ENCODE measurements at places on chromosomes 1 and 21.

- H3K4me1 ChIP-seq: peaks cover 90% of the 10 kb centered on the region
- H3K27ac ChIP-seq: peak overlapping the region; percentile 88
- peaks cover 3% of the 10 kb centered on the region for H3K27me3 ChIP-seq
- H3K36me3 ChIP-seq: peaks cover 58% of the 10 kb centered on the region
- no peak overlapping the region for H3K4me3 ChIP-seq
- no peak for DNase-seq
Measured at GRCh38 chr1:12436817-12437599, 181.0 kb downstream of the DHRS3 start.

- H3K4me1 ChIP-seq: peaks cover 31% of the 10 kb centered on the region
- DNase-seq: no peak
- peaks cover 21% of the 10 kb centered on the region for H3K36me3 ChIP-seq
- no peaks in the 10 kb centered on the region for H3K27me3 ChIP-seq
- H3K4me3 ChIP-seq: no peak within 1 kb of the TSS
Measured at GRCh38 chr1:169630006-169630405, at the start of gene SELP. SELP (minus strand) TSS chr1:169630124; CDS start chr1:169630074, 50 bp downstream.

GRCh38 chr1:247642742-247643141, 36.8 kb downstream of the OR13G1 start:
- DNase-seq: no peak
- H3K27me3 ChIP-seq: peaks cover 19% of the 10 kb centered on the region
- no peak overlapping the region for H3K27ac ChIP-seq
- H3K4me1 ChIP-seq: no peaks in the 10 kb centered on the region

DNA sequence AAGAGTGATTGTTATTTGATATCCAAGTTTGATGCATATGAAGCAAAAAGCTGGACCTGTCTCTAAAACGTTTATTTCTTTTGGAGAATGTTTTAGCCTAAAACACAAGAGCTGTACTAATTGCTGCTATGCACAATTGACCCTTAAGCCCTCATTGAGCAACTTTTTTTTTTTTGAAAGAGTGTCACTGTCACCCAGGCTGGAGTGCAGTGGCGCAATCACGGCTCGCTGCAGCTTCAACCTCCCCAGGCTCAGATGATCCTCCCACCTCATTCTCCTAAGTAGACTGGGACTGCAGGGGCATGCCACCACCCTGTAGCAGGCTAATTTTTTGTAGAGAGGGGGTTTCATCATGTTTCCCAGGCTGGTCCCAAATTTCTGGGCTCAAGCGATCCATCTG, 129.1 kb downstream of the PIK3R3 start:
- no peak for DNase-seq
- H3K27ac ChIP-seq: no peak overlapping the region
- H3K4me1 ChIP-seq: no peaks in the 10 kb centered on the region

GRCh38 chr1:236302941-236303340, 21.2 kb upstream of the ERO1B start:
- no peak overlapping the region for H3K4me3 ChIP-seq
- peaks cover 5% of the 10 kb centered on the region for H3K27me3 ChIP-seq
- no peak for DNase-seq
- H3K36me3 ChIP-seq: no peaks in the 10 kb centered on the region

All from activated naive CD4-positive, alpha-beta T cell treated with anti-CD3 and anti-CD28 coated beads, Interleukin-2, amount 10 ng/mL, durations not matched to agents 7 days and 5 days (primary cell).